ENCODE measurements at places on chromosomes 2 and 18. TPM values are rescaled to one million over a fixed set of nuclear protein-coding genes. Genes with fewer than 3 reads are reported as not detected.

- DNase-seq = no peak
- no peak overlapping the region for H3K27ac ChIP-seq
- no peaks in the 10 kb centered on the region for H3K36me3 ChIP-seq
- H3K4me1 ChIP-seq = no peaks in the 10 kb centered on the region
Observed at GRCh38 chr2:233848276-233848675, 6.1 kb downstream of the HJURP start.

DNA sequence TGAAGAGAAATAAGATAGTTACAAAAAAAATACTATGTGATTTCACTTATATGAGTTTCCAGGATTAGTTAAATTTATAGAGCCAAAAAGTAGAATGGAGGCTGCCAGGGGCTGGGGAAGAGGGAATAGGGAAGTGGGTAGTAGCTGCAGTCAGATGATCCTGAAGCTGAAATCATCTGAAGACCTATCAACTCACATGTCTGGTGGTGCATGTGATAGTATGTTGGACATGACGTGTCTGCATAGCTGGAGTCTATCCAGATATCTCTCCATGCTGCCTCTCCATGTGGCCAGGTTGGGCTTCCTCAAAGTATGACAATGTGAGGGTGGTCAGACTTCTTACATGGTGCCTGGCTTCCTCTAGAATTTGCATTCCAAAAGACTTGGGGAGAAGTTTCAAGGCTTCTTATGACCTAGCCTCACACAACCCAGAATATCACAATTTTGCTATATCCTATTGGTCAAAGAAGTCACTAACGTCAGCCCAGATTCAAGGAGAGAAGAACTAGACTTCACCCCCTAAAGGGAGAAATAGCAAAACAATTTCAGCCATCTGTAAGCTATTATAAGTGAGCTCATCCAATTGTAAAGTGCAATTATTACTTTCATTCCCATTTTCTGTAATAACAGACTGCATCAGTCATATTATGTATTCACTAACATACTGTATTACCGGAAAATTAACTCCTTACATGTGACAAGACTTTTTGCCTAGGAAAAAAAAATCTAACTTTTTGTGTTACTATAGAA, 14.0 kb upstream of the ZNF396 start:
- no peaks in the 10 kb centered on the region for H3K4me1 ChIP-seq
- H3K36me3 ChIP-seq = no peaks in the 10 kb centered on the region
- no peak overlapping the region for H3K4me3 ChIP-seq
- DNase-seq = no peak
- H3K27ac ChIP-seq = no peak overlapping the region
- no peaks in the 10 kb centered on the region for H3K27me3 ChIP-seq

DNA sequence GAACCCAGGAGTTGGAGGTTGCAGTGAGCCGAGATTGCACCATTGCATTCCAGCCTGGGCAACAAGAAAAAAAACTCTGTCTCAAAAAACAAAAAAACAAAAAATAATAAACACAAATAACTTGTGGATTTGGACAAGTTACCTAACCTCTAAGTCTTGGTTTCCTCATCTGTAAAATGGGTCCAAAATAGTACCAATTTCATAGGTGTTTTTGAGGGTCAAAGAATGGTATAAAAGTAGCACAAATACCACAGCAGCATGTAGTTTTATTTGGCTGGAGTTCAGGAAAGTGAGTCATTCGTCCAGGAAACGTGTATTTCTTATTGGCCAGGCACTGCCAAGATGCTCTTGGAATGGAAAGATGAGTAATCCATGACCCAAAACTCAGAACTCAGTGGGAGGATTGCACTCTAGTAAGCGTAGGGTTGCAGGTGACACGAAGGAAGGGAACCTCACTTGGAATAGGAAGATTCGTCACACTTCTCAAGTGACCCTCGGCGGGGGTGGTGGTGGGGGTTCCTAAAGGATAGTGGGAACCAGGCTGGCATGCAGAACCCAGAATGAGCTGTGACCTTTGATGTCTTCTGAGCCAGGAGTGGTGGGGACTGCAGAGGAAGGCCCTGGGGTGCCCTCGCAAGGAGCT, 24.4 kb downstream of the GRHL1 start:
- no peaks in the 10 kb centered on the region for H3K36me3 ChIP-seq
- no peaks in the 10 kb centered on the region for H3K27me3 ChIP-seq
- H3K27ac ChIP-seq = peak overlapping the region; percentile 41
- peaks cover 44% of the 10 kb centered on the region for H3K4me1 ChIP-seq
- no peak for DNase-seq
- no peak overlapping the region for H3K4me3 ChIP-seq

DNA sequence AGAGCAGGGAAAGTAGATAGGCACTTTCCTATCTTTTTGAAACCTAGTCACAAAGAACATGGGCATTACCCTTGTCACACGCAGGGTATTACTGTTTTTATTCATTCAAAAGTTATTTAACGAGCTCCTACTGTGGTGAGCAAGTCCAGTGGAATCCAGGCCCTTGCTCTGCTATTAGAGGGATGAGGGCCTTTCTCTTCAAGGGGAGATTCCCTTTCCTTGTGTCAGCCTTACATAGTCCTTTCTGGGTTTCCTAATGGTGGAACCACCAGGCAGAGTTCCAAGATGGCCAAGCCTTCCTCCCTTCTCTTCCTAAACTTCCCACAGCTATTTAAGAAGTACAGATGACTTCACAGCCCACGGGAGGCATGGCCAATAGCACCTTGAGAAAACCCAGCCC, 64.6 kb downstream of the SPTBN1 start:
- H3K27ac ChIP-seq = no peak overlapping the region
- H3K27me3 ChIP-seq = no peaks in the 10 kb centered on the region

- no peak overlapping the region for H3K4me3 ChIP-seq
- no peaks in the 10 kb centered on the region for H3K4me1 ChIP-seq
- no peak overlapping the region for H3K27ac ChIP-seq
- no peaks in the 10 kb centered on the region for H3K27me3 ChIP-seq
- DNase-seq = no peak
Observed at GRCh38 chr2:40034801-40035200, 255.7 kb upstream of the THUMPD2 start.

DNA sequence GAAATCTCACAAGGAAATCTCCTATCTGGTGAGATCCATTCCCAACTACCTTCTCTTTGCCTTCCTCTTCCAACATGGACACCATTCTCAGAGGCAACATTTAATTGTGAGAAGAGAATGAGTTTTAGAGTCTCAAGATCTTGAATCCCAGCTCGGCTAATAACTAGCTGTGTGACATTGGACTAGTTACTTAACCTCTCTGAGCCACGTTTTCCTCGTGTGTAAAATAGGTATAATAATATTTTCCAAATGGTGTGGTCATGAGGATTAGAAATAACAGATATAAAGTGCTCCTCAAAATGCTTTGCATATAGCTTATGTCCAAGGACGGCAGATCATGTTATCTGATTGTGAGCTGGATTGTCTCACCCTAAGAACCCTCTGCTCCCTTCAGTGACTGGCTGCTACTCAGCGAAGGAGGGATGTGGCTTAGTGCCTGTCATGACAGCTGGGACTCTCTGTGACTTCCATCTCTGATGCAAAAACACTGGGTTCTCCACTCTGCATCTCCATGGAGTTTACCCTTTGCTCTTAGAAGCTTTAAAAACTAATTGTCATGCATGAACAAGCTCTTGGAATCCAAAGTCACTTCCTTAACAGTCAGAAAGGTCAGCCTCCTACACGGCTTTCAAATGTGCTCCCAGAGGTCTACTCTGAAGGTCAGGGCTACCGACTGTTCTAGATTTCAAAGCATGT, 38.4 kb upstream of the MRPL19 start:
- no peaks in the 10 kb centered on the region for H3K4me1 ChIP-seq
- H3K4me3 ChIP-seq = no peak overlapping the region
- DNase-seq = no peak
- no peaks in the 10 kb centered on the region for H3K27me3 ChIP-seq

The ANO7 gene
- total RNA-seq = 1.1 TPM

DNA sequence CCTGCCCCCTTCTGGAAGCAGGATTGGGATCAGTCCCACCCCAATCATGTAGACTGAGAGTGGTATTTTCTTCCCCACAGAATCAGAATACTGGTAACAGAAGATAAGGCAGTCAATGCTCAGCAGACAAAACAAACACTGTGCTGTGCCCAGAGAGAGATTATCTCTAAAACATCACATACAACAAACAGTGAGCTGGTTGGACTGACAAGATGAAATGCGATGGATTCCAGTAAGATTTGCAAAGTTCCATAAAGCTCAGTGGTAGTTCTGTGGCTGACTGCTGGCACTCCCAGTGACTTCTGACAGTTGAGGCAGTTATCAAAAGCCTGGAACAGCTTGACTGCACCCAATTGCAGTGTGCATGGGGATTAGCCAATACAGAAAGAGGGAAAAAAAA, 311.5 kb upstream of the MGAT5 start:
- H3K27me3 ChIP-seq = no peaks in the 10 kb centered on the region
- DNase-seq = no peak
- no peak overlapping the region for H3K4me3 ChIP-seq
- no peak overlapping the region for H3K27ac ChIP-seq
- no peaks in the 10 kb centered on the region for H3K4me1 ChIP-seq
- no peaks in the 10 kb centered on the region for H3K36me3 ChIP-seq

The CNTNAP5 gene
- not detected for total RNA-seq

GRCh38 chr2:235580426-235581157, 86.7 kb downstream of the AGAP1 start:
- no peaks in the 10 kb centered on the region for H3K36me3 ChIP-seq
- H3K27me3 ChIP-seq = no peaks in the 10 kb centered on the region
- no peak for DNase-seq
- no peak overlapping the region for H3K27ac ChIP-seq
- H3K4me3 ChIP-seq = no peak overlapping the region

Data from right atrium auricular region (tissue), 2 donors.